Thyroid gland (tissue), 4 donors: ENCODE measurements at places on chromosomes 2 and 18. TPM values are rescaled to one million over a fixed set of nuclear protein-coding genes. Genes with fewer than 3 reads are reported as not detected.
A peak's percentile ranks its signal among the peaks of the same experiment; 100 is the strongest.

- DNase-seq: peak; percentile 68
These were observed 89.6 kb downstream of the ACAA2 start for GRCh38 chr18:49723648-49724180.

GRCh38 chr2:64998658-64999061 lies 9.5 kb downstream of the SLC1A4 start:
- DNase-seq: no peak

GRCh38 chr2:226184940-226185615 lies 614.5 kb downstream of the IRS1 start:
- DNase-seq: no peak

SGPP2 gene
- total RNA-seq: 44.3 TPM

CRACDL gene
- total RNA-seq: 9.3 TPM
